ENCODE measurements at places on chromosomes 7 and 10.

DNA sequence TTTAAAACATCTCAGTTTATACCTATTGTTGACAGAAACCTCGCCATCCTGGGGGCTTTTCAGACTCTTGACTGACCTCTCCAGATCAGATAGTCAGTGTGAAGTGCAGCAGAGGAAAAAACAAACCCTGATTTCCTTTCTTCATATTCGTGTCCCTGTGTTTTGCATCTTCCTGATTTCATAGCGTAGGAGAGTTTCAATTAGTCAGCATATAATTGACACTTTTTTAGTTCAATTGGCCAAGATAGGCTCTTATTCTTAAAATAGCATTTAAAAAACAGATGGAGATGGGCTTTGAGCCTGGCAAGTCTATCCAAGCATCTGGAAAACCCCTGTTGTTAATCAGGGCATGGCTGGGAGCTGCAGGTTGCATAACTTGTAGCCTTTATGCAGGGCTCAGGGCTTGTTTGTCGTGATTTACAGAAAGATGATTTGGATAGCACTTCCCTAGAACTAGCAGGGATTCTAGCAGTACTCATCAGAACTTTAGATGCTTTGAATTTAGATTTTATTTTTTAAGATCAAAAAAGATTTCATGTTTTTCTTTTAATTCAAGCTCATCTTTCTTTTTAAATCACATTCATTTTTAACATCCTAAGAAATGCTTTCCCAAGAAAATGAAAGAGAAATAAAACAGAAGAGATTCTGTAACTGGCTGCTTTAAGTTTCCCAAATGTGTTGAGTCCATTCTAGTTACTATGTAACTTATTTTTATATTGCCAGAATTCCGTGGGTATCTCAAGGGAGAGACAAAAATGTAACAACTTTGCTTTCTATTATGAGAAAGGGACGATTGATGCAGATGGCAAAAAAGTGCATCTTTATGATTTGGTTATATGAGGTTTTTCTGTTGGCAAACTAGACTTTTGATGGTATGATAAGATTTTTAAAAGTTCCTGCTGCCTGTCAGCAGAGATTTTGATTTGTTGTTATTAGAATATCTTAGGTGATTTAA is 270.8 kb upstream of the FZD8 start:
- DNase-seq = no peak

DNA sequence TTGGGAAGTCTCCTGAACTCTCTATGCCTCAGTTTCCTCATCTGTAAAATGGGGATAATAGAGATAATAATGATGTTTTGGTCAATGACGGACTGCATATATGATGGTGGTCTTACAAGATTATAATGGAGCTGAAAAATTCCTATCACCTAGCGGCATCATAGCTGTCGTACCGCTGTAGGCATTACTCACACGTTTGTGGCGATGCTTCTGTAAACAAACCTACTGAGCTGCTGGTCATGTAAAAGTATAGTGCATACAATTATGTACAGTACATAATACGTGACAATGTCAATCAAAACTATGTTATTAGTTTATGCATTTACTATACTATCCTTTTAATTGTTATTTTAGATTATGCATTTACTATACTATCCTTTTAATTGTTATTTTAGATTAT is 339.1 kb upstream of the NPVF start:
- no peak for DNase-seq

DNA sequence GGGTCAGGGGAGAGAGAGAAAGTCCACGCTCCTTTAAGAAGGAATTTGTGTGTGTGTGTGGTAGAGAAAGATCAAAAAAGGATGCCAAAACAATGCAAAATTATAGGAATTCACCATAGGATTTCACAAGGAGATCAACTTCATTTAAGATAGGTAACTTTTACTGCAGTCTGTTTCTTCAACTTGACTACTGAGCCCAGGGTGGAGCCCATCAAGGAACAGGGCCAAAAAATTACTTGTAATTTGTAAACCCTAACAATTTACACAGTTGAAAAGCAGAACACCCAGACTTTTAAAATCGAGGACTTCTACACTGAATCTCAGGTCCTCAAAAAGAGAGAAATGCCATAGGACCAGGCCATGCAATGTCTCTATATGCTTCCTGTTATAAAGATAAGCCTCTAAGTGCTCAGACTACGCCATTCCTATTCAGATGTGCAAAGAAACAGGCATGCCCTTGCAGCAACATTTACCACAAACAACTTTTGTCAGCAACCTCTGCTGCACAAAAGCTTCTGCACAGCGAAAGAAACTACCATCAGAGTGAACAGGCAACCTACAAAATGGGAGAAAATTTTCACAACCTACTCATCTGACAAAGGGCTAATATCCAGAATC is 10.6 kb upstream of the GIMAP4 start:
- no peak for DNase-seq

DNA sequence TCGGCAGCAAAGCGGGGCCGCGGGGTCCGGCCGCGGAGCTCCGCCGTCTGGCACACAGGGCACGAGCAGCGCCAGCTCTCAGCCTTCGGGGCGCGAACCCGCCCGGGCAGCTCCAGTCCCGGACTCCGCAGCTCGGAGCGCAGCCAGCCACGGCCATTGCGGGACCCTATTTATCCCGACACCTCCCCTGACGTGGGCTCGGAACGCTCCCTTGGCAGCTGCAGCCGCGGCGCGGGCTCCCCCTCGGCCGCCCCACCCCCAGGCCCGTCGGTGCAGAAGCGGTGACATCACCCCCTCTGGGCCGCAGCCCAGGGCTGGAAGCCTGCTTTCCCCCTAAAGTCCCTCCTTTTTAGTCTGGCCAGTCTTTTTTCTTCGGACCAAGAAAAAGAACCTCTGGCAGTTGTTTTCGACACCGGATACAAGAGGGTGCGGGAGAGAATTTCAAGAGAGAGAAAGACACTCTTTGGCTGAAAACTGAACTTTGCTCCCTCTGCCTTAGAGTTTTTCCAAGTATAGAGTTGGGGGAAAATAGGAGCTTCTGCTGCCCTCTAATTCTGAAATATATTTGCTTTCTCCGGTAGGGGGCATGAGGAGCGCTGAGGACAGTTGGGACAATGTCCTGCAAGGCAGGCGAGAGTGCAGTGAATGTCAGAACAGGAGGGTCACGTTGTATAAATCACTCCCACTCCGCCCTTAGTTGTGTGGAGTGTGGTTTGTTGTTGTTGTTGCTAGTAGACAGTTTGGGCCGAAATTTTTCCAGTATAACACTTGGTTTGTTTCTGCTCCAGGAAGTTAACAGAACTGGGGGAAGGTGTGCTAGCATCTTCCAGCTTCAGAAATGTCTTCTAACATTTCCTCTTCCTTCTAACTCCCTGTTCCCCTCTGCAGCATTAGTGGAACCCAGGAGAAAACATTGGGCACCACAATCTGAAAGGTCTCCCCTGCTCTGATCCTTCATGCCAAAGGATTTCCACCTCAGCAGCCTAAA is at the start of gene SFRP4:
Gene SFRP4, minus strand, starts transcription at position 145 of the 988 bp plus-strand sequence. CDS start 280 bp downstream, outside the sequence.
- DNase-seq = no peak

DNA sequence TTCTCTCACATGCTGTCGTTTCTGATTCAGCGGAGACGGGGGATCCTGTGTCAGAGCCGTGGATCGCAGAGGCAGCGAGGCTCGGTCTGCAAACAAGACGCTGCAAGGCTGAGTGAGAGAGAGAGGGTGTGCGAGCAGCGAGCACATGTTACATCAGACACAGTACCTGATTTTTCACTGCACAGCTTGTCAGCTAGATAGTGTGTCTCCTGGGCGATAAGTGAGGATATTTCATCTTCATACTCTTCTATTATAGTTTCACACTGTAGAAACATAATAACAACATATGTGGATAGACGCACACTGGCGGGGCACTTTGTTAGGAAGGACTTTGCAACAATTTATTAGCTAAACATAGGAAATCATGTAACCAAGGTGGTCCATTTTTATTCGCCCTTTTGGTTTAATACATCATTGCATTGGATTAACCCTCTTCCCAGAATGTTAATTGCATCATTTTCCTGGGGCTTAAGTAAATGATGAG is 39.5 kb downstream of the CNPY1 start:
- DNase-seq = no peak

GRCh38 chr7:22481726-22482125 is 18.3 kb downstream of the STEAP1B start:
- DNase-seq = no peak

DNA sequence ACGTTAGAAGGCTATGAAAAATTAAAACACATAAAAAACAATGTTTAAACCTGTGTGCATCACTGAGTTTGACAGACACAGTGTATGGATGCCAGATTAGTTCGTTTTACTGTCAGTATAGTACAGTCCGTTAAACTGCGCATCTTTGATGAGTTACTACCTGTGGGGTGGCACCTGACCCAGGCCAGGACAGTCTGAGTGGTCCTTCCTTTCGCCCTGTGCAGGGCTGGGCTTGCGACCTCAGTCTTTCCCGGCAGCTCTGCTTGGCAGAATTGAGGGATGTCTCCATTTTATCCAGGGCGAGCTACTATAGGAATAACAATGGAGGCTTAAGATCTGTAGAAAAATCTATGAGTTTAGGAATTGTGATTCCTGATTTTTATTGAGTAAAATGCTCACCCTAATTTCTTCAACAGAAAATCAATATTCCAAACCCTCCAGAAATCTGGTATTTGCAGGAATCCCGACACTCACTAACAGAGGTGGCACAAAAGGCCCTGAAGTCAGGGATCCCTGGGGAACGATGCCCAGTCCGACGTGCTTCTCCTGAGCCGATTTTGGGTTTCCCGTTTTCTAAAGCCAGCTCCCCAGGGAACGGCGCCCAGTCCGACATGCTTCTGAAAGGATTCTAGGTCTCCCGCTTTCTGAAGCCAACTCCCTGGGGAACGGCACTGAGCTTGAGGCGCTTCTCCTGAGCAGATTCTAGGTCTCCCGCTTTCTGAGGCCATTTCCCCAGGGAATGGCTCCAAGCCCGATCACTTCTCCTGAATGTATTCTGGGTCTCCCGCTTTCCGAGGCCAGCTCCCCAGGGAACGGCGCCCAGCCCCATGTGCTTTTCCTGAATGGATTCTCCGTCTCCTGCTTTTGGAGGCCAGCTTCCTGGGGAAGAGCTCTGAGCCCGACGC is 377.6 kb downstream of the DNAJB6 start:
- DNase-seq = no peak

DNA sequence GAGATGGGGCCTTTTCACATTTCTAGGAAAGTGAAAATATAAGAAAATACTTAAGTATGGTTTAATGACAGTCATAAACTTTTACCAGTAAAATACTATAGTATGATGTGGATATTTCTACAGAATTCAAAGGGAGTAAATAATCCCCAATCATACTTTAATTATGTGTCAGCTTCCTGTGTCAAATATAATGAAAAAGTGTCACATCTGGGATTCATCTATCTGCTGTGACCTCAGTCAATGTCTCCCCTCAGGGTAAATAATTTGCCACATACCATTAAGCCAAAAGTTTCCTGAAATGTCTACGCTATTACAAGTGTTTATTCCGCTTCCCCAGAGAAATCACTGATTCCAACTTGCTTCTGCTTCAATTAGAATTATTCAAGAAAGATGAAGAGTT is 110.5 kb downstream of the ITGA8 start:
- no peak for DNase-seq

GRCh38 chr7:7524121-7524520 is 11.6 kb downstream of the COL28A1 start:
- DNase-seq = no peak

DNA sequence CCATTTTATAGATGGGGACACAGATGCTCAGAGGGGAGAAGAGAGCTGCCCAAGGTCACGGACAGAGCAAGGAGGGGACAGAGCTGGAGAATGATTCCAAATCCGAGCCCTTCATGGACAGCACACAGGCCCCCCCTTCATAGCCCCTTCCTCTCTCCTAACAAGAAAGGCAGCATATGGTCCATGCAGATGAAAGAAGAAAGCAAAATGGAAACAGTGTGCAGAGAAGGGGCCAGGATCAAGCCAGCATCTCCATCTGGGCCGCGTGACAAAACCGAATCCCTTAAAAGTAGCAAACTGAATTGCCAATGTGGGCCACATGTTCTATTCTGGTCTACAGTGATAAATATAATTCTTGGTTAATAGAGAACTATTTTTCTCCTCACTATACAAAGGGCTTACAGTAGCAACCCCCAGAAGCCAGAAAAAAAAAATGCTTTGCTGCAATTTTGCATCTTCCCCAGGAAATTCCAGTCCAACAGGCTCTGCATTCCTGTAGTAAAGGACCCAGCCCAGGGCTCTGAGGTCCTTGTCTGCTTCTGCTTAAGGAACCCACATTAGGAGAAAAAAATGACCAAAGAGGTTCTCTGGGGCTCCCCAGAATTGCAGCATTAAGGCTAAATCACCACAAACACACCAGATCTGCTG is 7.8 kb downstream of the CPXM2 start:
- no peak for DNase-seq

- no peak for DNase-seq
These were observed 242.2 kb downstream of the ATRNL1 start for GRCh38 chr10:115335366-115335765.

- DNase-seq = no peak
These were observed 3.7 kb downstream of the ZNF775 start for GRCh38 chr7:150382844-150383225.

DNA sequence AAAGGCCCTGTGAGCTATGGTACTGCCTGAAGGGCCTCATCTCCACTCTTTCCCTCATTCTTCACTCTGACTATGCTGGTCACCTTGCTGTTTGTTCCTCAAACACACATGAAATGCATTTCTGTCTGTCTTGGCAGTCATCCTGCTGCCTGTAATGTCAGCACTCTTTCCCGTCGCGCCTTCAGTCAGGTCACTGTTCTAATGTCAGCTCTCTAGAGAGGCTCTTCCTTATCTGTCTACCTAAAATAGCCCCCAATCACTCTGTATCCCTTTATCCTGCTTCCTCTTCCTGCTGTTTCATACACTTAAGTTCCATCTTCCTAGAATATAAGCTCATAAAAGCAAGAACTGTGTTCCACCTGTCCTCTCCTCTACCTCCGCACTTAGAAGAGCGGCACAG is 215.5 kb downstream of the ZNF33B start:
- no peak for DNase-seq

DNA sequence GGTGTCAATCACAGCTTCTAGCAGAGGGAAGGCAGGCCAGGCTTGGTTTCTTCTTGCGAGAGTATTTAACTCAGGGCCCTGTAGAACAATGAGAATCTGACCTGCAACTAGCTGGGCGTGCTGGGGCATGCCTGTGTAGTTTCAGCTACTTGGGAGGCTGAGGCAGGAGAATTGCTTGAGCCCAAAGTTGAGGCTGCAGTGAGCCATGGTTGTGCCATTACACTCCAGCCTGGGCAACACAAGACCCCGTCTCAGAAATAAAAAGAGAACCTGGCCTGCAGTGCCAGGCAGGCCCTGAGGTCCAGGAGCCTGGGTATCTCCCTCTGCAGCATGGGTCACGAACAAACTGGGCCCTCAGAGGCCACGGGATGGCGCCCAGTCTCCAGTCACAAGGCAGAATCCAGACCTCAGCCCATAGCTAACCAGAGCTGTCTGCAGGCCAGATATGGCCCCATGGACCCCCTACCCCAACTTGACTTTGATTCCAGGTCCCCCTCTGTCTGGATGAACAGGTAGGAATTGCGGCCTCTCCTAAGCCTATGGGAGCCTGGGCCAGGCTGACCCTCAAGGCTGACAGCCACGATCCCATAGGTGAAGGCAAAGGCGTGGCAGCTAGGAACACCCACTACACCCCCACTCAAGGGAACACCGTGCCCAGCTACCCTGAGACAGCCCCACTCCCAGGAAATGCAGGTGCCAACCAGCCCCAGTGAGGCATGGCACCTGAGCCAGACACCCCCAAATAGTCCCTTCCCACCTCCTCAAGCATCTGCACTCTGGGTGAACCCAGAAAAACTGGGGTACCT is 102.7 kb upstream of the TNRC18 start:
- DNase-seq = no peak

GRCh38 chr7:5488286-5488878 is 64.7 kb upstream of the TNRC18 start:
- no peak for DNase-seq

- DNase-seq = no peak
These were observed 21.3 kb downstream of the SSMEM1 start for GRCh38 chr7:130228840-130229502.

GRCh38 chr10:93812659-93813338 is 55.1 kb downstream of the LGI1 start:
- DNase-seq = no peak
